ENCODE measurements at places on chromosomes 3 and 15.

GRCh38 chr3:12590096-12590495, 33.2 kb downstream of the MKRN2 start:
- no peak for DNase-seq

DNA sequence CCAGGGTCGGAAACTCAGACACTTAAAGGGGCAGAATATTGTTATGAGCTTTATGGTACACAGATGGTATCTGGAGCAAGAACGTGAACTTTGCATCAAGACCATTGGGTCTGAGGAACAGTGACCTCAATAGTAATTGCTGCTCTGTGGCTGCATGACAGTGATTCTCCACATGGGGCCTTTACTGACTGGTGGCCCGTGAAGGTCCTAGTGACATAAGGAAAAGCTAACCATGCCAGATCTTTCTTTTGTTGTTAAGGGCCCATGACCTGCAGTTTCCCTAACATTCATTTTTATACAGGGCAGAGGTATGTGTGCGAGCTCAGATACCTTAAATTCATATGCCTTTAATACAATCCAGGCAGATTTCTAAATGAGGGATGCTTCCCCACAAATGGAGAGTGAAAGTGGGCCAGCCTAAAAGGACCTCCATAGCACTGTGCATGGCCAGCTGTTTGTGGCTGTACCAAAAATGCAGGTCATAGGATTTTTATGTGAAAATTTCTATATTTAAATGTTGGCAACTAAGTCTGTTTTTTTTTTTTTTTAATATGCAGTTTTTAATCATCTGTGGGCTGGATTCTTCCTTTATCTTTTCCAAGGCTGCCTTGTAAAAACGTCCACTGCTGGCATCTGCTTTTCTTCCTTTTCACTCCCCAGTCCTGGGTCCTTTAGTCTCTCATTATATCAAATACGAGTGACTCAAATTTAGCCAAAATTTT, 188.0 kb upstream of the IL12A start:
- no peak for DNase-seq

GRCh38 chr3:27554706-27555105, 70.5 kb upstream of the SLC4A7 start:
- no peak for DNase-seq

DNA sequence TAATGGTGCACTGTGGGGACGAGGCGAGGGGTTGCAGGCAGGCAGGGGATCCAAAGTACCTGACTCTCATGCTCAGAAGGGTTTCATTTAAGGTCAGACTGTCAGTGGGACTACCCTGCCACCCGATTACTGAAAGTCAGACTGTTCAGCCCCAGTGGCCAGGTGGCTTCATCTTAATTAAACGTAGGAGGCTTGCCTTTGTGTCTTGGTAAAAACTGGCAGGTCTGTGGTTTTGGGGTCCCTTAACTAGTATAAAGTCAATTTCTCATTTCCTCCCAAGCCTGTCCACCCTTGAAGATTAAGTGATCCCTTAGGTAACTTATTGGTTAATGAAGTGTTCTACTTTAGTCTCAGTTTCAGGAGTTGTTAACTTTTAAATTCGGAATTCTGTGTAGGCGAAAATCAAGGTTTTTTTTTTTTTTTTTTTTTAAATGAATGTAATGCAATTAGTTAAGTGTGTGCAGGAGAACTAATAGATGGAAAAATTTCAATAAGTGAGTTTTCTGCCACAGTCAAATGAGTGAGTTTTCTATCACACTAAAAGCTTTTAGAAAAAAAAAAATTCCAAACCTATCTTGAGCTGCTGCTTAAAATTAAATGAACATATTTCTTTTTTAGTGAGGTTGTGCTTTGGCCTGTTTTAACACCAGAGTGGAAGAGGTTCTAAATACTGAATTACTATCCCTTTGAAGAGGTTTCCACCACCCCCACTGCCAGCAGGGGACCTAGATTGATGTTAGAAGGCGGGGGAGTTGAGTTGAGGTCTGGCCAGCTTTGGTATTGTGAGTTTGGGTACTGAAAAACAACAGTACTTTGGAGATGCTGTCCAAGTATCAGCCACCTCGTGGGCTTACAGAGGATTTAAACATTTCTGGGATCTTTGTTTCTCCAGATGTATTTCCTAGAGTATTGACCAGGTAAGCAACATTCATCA, 15.2 kb downstream of the ITPR1 start:
- no peak for DNase-seq

GRCh38 chr15:93268066-93268465, 179.1 kb upstream of the RGMA start:
- no peak for DNase-seq

DNA sequence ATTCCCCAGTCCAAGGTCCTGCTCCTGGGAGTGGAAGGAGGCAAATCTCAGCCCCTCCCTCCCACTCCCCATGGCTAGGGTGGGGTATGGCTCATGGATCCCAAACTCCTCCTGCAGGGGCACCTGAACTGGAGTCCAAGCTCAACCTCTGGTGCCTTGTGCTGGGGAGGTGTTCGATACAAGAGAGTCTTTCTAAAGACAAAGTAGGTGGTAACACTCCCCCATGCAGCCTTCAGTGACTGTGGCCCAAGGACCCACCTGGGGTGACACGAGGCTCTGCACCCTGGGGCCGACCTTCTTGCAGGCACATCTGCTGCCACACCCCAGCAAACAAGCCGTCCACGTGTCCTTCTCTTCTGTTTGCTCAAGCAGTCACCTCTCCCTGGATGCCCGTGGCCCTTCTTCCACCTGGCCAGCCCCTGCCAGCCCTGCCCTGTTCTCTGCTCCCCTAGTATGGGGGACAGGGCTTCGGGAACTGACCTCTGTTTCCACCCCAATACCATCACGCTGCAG, 36.7 kb upstream of the SLC6A11 start:
- DNase-seq, result no peak

- DNase-seq, result no peak
Measured at GRCh38 chr3:186526256-186526606, 17.9 kb downstream of the CRYGS start.

DNA sequence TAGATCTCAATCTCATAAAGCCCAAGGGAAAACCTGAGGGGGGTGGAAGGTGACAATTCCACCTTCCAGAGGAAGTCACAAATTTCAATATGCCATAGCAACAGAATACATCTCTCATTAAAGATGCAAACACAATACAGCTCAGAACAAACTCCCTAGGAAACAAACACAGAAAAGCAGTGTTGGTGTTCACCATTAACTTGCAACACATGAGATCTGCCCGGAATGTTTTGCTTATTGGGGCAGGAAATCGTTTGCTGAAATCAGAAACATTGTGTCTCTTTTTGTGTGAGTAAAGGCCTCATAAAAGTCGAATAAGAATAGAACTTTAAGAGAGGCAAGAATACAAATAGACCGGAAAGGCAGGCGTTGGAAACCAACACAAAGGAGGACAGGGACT, 5.8 kb upstream of the RYR3 start:
- no peak for DNase-seq
